ENCODE measurements at places on chromosomes 4 and X. TPM values are rescaled to one million over a fixed set of nuclear protein-coding genes. Genes with fewer than 3 reads are reported as not detected.

Gene MANBA
- 12.6 TPM for total RNA-seq

Gene HSFX4
- not detected for total RNA-seq

Gene VGLL1
- total RNA-seq, result not detected

Gene TSPAN7
- 2.8 TPM for total RNA-seq

Gene SRPX2
- 2.7 TPM for total RNA-seq

Gene PDCL2
- not detected for total RNA-seq

Gene CXorf65
- not detected for total RNA-seq

Gene TEX13C
- total RNA-seq, result not detected
